ENCODE measurements at places on chromosomes 4 and X.

DNA sequence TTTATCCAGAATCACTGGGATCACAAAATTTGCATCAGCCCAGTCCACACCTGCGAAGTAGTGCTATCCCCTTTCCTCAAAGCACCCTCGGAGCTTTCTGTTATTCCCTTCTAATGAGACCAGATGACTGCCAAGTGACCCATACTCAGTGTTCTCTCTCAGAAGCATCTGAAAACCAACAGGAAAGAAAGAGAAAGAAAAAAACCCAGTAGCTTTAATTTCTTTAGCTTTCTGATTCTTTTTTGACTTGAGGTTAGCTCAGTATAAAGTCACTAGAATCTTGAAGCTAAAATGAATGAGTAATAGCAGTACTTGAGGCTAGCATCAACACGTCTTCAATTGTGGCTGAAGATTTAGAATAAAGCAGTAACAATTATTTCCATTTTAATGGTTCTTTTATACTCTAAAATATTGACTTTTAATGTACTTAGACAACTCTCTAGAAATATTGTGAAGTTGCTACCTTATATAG, 124.4 kb downstream of the ANK2 start:
- DNase-seq = no peak

GRCh38 chr4:46648088-46648744, 258.3 kb upstream of the GABRA2 start:
- peak; percentile 19 for DNase-seq

- no peak for DNase-seq
These were observed 107.7 kb upstream of the BCOR start for GRCh38 chrX:40205471-40205870.

DNA sequence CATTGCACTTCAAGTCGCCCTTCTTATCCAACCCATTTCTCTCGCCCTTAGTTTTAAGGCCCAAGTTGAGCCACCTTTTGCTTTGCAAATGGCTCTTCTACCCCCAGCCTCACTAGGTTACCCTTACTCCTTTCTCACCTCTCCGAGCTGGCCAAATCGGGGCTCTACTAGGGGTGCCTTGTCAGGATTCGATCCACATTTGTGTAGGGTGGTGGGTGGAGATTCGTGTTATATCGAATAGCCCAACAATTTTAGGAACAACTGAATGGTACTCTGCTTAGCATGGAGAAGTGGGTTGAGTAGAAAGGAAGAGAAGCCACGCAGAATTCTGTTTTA, 3.5 kb downstream of the SLIT2 start:
- DNase-seq = no peak

DNA sequence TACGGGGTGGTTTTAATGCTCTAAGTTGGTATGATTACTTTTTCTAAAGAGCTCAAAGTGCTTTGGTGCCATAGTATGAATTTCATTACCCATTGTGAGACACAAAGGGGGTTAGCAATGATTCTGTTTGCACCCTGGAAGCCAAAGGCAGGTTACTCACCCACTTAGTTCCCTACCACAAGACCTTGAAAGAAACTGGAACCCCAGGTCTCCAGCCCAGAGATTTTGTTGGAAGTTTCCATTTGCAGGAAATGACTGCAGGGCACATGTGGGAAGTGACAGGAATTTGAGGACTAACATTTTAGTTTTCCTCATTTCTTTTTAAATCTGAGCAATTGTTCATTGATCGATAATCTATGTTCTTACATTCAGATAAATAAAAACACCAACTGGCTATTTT, 1.8 kb upstream of the HS3ST1 start:
- no peak for DNase-seq

DNA sequence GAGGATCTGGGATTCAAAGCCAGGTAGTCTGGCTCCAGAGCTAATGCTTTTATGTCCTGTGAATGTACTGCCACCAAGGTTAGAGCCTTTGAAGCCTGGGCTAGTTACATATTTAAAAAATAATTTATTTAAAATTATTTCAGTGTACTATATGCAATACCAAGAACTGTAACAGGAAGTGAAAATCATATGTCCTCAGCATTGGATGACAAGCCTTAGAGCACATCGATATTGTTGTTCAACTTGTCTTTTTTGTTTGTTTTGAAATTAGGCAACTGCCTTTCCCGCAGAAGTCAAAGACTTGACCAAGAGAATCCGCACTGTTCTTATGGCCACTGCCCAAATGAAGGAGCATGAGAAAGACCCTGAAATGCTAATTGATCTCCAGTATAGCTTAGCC, 73.1 kb upstream of the IL13RA1 start:
- no peak for DNase-seq

- DNase-seq = no peak
These were observed 16.8 kb downstream of the CLDN22 start for GRCh38 chr4:183303301-183303700.

- peak; percentile 27 for DNase-seq
These were observed 290.6 kb upstream of the BOD1L1 start for GRCh38 chr4:13918110-13918509.

GRCh38 chrX:18468599-18468998, 43.2 kb downstream of the CDKL5 start:
- no peak for DNase-seq

- no peak for DNase-seq
These were observed 35.6 kb upstream of the C1QTNF7 start for GRCh38 chr4:15392053-15392805.

DNA sequence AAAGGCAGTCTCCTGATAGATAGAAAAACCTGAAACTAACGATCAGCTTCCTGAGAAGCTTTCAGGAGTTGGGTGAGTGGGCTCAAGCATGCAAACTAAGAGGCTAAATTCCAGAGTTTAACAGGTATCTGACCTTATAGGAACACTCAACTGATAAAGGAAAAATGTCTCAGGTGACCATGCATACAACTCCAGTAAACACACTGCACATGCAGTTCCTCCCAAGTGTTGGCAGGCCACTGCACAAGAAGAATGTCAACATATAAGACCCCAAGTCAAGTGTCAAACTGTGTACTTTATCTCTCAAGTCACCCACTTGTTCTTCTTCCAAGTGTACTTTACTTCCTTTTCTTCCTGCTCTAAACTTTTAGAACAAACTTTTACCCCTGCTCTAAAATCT, 981.2 kb downstream of the FAM133A start:
- DNase-seq = no peak

- DNase-seq = no peak
These were observed 92.3 kb downstream of the DIAPH2 start for GRCh38 chrX:96776966-96777365.

DNA sequence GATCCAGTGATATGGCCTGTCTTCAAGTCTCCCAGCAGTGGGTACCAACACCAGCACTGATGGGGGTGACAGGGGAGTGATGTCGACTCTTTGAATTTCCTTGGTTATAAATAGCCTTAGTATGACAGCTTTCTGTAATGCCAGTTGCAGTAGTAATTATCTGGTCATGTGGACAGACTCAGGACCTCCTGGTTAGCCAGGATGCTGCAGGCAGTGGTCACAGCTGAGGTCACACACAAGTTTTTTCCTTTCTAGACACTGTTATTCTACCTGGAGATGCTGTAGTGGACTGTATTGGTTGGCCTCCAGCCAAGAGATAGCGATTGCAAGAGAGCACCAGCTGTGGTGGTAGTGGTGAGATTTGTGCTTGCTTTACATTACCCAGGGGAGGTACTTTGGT, 63.6 kb downstream of the UPRT start:
- DNase-seq = no peak

- DNase-seq = no peak
These were observed 37.4 kb upstream of the SLC10A4 start for GRCh38 chr4:48445704-48446103.

- DNase-seq = no peak
These were observed 412.2 kb upstream of the FAT1 start for GRCh38 chr4:187135878-187136277.

DNA sequence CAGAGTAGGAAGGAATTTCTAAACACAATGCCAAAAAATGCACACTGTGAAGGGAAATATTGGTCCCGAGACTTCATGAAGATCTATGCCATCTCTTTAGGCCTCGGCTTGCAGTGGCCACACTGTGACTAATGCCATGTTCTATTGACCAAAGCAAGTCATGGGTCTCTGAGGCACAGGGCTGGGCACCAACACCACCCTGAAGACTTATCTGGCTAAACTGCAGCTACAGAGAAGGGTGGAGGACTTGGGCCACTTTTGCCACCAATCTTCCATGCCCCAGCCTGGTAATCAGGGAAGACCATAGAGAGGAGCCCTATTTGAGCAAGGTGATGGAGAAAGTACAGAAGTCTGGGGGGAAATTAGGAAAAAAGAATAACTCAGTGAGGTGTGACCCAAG, 42.1 kb downstream of the HMX1 start:
- no peak for DNase-seq

DNA sequence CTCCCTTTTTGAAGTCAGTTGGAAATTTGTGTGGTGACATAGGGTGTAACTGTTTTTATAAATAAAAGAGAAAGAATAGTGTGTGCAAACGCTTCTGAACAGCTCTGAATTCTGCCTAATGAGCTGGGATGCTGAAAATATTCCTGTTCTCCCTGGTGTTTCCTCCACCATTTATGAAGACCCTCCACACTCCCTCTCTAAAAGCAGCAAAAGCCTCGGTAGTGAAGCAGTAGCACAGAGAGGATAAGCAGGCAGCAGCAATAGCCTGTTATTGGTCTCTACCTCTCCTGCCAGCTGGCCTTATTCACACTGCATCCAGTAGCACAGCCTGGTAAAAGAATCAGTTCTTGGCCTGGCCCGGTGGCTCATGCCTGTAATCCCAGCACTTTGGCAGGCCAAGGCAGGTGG, 406.1 kb downstream of the IQCM start:
- no peak for DNase-seq

- no peak for DNase-seq
These were observed 80.5 kb downstream of the CLDN34 start for GRCh38 chrX:10047631-10048030.

- no peak for DNase-seq
These were observed 1181.6 kb downstream of the RAPGEF2 start for GRCh38 chr4:160284516-160284915.

GRCh38 chr4:167222099-167222498, 12.2 kb downstream of the SPOCK3 start:
- no peak for DNase-seq

DNA sequence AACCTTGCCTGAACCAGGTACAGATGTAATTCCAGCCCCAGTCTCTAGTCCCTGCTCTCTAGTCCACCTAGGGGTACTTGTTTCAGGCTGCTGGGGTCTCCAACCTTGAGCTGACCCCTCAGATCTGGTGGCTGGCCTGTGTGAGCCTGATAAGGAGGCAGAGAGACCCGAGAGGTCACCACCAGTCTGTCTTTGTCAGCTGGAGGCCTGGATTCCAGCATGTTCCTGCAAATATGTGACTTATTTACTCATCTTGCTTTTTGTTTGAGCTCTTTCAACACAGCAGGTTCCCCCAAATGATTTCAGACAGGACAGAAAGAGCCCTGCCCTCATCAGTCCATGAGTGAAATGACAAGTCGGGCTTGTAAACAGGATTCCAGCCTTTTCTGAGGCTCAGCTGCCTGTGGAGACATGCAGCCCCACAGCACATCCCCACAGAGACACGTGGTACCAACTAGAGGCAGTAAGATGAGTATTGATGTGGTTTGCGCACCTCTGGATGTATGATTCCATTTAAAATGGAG, 37.5 kb upstream of the STK26 start:
- no peak for DNase-seq

DNA sequence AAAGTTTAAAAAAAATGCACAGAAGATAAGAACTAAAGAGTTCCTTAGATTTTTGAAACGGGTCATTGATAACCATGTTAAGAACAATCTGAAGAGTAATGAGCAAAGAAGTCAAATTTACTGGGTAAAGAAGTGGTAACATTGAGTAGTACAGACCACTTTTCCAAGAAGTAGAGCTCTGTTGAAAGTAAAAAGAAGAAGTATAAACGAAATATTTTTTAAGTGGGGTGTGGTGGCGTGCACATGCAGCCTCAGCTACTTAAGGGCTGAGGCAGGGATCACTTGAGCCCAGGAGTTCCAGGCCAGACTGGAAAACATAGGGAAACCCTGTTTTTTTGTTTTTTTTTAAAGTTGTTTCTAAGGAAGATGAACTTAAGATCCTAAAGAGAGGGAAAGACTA, 68.5 kb downstream of the UBA6 start:
- DNase-seq = no peak

DNA sequence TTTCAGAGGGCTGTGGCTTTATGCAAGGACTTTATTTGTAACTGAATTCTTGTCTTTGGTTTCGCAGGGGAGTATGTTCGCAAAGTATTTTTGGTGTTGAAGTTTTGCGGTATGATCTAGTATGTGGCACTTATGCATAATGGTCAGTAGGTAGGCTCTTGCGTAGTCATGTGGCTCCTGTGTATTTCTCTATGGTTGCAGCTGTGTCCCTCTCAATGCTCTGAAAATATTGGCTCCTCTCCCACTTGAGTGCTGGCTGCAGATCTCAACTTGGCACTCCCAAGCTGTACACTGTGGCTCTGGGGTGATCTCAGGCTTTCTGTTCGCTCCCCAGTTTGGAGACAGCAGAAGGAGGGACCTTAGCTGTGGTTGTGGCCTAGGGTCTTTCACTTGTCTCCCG, 24.8 kb downstream of the ARMCX5 start:
- DNase-seq = no peak

DNA sequence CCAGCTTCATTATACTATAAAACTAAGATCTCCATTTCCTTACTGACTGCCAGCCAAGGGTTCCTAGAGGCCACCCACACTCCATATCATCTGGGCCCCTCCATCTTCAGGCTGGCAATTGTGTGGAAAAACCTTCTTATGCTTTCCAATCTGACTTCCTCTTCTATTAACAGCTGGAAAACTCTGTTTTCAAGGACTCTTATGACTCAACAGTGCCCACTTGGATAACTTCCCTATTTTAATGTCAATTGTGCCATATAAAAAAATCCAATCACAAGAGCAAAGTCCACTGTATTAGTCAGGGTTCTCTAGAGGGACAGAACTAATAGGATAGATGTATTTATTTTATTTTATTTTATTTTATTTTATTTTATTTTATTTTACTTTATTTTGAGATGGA, 41.0 kb upstream of the CPEB2 start:
- DNase-seq = no peak

GRCh38 chr4:177879851-177880250, 437.6 kb upstream of the AGA start:
- DNase-seq = no peak

GRCh38 chr4:94472056-94472826, 20.5 kb downstream of the PDLIM5 start:
- no peak for DNase-seq

DNA sequence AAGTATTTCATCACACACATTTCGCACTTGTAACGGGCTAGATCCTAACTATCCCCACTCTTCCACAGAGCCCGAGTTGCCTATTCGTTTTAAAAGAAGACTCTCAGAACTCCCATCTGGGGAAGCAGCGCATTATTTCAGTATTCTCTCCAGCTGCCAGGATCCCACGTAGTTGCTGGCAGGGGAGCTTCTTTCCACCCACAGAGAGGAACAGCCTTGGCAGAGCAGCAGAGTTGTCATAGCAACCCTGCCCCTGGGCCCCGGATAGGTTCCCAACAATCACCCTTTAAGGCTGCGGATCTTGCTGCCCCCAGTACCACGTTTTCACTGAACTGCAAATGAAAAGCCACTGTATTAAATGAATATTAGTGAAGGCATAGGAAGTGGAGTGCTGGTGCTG, 106.7 kb downstream of the GPM6A start:
- DNase-seq = no peak
